ENCODE measurements at places on chromosomes 7 and 10.

DNA sequence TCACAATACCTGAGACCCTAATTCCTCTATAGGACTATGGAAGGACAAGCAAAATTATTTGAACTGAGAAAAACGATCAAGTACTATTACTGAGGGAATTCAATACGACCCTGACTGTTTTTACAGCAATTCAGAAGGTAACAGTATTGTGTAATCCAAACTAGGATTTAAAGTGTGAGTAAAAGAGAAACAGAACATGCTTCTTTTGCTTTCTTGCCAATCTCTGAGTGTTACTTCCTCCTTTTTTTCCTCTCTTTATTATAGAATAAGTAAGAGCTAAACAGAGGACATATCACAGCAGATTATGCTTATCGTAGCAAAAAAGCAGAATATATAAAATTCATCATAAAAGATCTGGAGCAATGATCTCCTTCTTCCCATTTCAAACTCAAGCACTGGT, 292.1 kb downstream of the THSD7A start:
- DNase-seq: no peak
- no peaks in the 10 kb centered on the region for H3K4me1 ChIP-seq
- H3K36me3 ChIP-seq: no peaks in the 10 kb centered on the region
- H3K4me3 ChIP-seq: no peak overlapping the region
- no peak overlapping the region for H3K27ac ChIP-seq
- no peaks in the 10 kb centered on the region for H3K27me3 ChIP-seq

- no peaks in the 10 kb centered on the region for H3K27me3 ChIP-seq
- H3K27ac ChIP-seq: no peak overlapping the region
- no peaks in the 10 kb centered on the region for H3K36me3 ChIP-seq
- H3K4me1 ChIP-seq: no peaks in the 10 kb centered on the region
- no peak for DNase-seq
These were observed 21.9 kb downstream of the UNC5B start for GRCh38 chr10:71234004-71234894.

DNA sequence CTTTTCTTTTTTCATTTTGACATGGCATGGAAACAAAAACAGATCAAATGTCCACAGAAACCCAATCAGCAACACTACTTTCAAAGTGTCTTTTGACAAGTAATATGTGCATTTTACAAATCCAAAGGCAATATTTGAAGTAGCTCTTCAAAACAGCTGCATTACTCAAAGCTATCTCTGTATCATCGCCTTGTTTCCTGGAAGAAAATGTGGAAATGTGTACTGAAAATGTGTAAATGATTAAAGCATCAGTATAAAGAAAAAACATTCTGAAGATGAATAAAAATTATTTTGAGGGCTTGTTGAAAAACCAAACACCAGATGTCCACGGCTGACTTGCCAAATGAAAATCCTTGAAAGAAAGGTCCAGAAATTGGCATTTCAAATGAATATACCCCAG, 16.5 kb upstream of the ITGB8 start:
- H3K27me3 ChIP-seq: no peaks in the 10 kb centered on the region
- no peaks in the 10 kb centered on the region for H3K4me1 ChIP-seq
- H3K27ac ChIP-seq: no peak overlapping the region
- DNase-seq: no peak
- H3K4me3 ChIP-seq: no peak overlapping the region

DNA sequence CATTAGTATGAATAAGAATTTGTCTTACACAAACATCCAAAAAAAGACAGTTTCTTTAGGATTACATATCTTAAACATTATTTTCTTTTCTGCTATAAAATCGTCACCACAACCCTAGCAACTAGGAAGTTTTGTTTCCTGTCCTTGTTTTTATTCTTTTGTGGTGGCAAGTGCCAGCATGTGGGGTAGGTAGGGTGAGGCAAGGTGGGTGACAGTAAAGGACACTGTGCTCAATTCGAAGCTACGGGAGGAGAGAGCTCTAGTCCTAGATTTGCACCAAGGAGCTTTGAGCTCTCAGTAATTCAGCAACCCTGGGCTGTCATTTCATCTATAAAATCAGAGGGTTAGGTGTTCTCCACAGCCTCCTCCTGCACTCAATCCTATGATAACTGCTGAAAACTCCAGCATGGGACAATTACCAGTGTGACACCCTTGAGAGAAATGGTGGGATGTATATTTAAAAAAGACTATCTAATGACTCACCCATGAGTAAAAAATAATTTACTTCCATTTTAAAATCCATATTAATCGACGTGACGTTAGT, 187.1 kb downstream of the FAM107B start:
- peaks cover 97% of the 10 kb centered on the region for H3K4me1 ChIP-seq
- H3K4me3 ChIP-seq: peak overlapping the region; percentile 98
- H3K27me3 ChIP-seq: no peaks in the 10 kb centered on the region
- peaks cover 4% of the 10 kb centered on the region for H3K36me3 ChIP-seq

DNA sequence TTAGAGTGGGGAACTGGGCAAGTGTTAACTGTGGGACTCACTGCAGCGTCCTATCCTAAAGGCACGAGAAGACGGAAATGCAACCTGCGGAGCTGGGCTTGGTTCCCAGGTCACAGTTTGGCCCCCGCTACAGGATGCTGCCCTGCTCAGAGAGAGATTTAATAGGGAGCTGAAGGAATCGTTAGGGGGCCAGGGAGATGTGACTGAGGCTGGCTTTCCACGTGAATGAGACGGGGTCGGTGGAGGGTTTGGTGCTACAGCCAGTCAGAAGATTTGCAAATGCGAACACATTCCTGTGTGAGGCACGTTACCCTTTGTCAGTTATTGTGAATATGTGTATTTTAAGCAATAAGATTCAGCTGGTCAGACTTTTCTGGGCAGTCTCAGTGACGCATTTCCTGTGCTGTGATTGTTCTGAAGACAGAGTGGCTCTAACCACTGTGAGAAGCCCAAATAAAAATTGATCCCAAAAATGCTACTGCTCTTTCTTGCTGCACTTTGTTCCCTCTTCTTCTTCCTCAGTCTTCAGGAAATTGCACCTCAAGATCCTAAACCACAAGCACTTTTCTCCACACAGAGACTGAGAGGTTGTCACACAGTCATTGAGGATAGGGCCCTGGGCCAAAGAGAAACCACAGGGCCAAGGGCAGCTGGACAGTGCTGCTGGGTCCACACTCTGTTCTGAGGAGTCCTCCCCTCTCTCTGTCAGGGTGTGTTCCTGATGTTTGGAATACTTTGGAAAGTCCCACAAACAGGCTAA, 21.2 kb downstream of the CYP17A1 start:
- H3K27me3 ChIP-seq: peaks cover 2% of the 10 kb centered on the region
- peaks cover 69% of the 10 kb centered on the region for H3K4me1 ChIP-seq
- peak; percentile 36 for DNase-seq
- H3K4me3 ChIP-seq: peak overlapping the region; percentile 64
- H3K27ac ChIP-seq: peak overlapping the region; percentile 87
- H3K36me3 ChIP-seq: peaks cover 7% of the 10 kb centered on the region
